ENCODE measurements at places on chromosomes 12 and 14.

DNA sequence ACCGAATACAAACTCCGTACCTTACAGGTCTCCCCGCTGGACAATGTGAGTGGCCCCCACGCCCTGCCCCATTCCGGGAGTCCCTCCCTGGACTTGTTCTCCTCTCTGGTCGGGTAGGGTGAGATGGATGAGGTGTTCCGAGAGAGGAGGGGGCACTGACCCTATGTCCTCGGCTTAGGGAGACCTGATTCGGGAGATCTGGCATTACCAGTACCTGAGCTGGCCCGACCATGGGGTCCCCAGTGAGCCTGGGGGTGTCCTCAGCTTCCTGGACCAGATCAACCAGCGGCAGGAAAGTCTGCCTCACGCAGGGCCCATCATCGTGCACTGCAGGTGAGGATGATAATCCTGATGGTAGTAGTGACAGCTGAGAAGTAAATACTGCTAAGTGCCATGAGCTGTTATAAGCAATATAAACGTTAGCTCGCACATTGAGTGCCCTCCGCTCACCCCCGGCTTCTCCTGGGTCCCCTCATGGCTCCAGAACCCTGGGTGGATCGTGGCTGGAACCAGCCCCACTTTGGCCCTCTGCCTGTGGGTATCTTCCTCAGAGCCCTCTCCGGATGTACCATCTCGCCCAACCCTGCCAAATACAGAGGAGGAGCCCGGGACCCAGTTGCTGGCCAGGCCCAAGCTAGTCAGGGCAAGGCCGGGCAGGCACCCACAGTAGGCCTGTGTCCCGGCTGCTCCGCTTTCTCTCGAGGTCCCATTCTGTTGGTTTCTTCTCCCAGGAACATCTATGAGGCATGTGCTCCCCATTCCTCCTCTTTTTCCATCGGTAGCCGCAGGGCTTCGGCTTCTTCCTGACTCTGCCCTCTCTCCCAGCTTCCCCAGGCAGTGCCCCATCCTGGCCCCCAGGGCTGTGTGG is 6.8 kb downstream of the PTPN6 start:
- DNase-seq: no peak

GRCh38 chr12:2101771-2102170 is 49.0 kb downstream of the CACNA1C start:
- no peak for DNase-seq

DNA sequence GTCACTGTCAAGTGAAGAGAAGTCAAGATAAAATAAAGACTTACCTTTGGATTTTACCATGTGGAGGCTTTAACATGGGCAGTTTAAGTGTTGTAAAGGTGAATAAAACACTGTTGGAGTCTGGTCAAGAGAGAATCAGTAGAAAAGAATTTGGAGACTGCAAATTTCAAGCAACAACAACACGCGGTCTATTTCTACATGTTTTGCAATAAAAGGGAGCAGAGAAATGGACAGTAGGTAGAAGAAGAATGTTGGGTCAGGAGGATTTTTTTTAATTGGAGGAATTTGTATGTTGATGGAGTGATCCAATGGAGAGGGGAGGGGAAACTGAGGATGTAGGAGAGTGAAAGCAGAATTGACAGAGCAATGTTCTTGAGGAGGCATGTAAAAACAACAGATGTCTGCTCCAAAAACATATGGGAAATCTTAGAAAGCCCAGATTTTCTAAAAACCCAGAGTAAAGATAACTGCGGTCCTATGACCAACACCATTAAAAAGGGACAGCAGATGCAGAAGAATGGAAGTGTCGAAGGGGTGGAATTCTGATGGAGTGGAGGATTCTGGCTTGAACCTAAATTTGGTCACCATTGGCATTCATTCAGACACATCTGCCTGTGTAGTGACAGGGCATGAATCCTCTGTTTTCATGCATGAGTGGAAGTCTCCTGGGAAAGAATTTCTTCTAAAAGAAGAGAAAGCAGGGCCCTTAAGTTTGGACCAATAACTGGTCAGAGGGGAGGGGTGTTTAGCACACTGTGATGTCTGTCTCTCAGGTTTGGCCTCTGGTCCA is 68.0 kb upstream of the OSBPL8 start:
- no peak for DNase-seq

DNA sequence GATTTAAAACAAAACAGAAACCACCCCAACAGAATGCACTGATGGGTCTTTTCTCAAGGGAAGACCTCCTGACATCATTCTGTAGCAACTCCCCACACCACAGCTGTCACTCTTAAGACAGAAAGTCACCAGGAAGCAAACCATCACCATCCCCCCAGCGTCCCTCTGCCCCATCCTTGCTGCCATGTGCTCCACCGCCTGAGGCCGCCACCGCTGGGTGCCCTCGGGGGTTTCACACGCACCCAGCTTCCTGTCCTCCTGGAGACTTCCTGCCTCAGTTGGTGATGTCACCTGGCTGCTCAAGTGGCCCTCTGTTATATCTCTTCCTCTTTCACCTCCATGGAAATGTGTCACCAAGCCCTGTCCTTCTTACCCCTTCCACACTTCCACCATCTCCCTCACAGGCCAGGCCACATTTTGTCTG is 71.4 kb upstream of the GPR68 start:
- DNase-seq: peak; percentile 58

- no peak for DNase-seq
Measured at GRCh38 chr12:117662220-117662619, 300.8 kb upstream of the NOS1 start.

All from hematopoietic multipotent progenitor cell (in vitro differentiated cells).